Fibroblast of upper back skin (primary cell): ENCODE measurements at places on chromosomes 7 and 10.

DNA sequence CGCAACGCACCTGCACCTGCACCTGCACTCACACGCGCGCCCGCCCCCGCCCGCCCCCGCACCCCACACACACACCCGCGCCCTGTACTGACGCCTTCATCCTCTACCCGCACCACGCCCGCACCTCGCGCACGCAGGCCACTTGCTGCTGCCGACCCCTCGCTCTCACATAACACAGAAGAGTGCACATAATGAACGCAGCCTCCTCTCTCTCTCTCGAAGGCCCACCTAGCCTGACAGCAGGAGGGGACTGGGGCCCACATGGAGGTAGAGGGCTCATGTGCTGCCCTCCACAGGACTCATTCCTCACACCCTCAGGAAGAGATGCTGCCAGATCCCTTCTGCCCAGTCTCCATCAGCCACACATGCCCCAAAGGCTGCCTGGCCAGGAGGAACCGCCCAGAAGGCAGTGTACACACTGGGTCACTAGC, 432 bp upstream of the CAMK2B start:
- no peak for DNase-seq

DNA sequence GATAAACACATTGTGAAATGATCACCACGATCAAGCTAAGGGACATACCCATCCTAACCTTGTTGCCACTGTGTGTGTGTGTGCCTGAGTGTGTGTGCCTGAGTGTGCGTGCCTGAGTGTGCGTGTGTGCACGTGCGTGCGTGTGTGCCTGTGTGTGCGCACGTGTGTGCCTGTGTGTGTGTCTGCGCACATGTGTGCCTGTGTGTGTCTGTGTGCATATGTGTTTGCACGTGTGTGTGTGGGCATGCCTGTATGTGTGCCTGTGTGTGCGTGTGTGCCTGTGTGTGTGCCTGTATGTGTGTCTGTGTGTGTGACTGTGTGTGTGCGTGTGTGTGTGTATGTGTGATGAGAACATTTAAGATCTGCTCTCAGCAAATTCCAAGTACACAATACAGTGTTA, 244.1 kb upstream of the DPP6 start:
- DNase-seq, result no peak

- DNase-seq, result no peak
Measured at GRCh38 chr10:67464278-67464677, 231.7 kb downstream of the CTNNA3 start.

- no peak for DNase-seq
Measured at GRCh38 chr7:107213193-107213788, 44.5 kb downstream of the HBP1 start.

- peak; percentile 45 for DNase-seq
Measured at GRCh38 chr7:139825666-139826290, 3.3 kb upstream of the TBXAS1 start.
